ENCODE measurements at places on chromosomes 11 and 22.

DNA sequence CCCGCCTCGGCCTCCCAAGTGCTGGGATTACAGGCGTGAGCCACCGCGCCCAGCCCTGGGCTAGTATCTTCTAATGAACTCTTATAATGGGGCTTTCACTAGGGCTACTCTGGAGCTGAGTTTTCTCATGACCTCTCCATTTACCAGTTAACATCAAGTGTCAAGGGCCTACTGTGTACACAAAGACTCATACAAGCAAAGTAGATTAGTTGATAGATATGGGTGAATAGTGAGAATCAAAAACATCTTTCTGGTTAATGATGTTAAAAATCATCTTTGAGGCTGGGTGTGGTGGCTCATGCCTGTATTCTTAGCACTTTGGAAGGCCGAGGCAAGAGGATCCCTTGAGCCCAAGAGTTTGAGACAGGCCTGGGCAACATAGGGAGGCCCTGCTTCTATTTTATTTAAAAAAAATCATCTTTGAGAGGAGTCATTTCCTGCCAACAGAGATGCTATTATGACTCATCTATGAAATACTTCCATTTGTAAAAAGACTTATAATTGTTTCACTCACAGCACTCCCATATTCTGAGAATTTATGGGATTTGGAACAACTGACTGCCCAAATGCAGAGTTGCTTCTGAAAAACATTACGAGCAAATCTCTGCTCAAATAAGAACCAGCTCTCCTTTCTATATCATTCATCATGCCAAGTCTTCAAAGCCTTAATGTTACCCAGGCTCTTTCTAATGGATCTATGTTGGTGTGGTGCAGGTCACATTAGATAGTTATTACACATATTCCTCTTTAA is 57.0 kb downstream of the GDPD4 start:
- DNase-seq, result no peak

GRCh38 chr11:72609476-72609875 is 64.7 kb downstream of the PDE2A start:
- no peak for DNase-seq

GRCh38 chr11:76268498-76268897 is 62.2 kb upstream of the WNT11 start:
- no peak for DNase-seq

- no peak for DNase-seq
Measured at GRCh38 chr11:7672276-7672959, 882 bp downstream of the CYB5R2 start.

All from activated T-cell treated with anti-CD3 and anti-CD28 coated beads, Interleukin-2, amount 50 U/mL, for 48 hours (primary cell).